ENCODE measurements at places on chromosomes 6 and 20. TPM values are rescaled to one million over a fixed set of nuclear protein-coding genes. Genes with fewer than 3 reads are reported as not detected.

Gene SEMG2
- not detected for polyA plus RNA-seq

Gene EDN1
- 10.1 TPM for polyA plus RNA-seq

GRCh38 chr6:135605278-135605790 lies 107.8 kb upstream of the AHI1 start:
- no peaks in the 10 kb centered on the region for H3K27me3 ChIP-seq
- no peak overlapping the region for H3K4me3 ChIP-seq
- DNase-seq = no peak
- no peak overlapping the region for H3K27ac ChIP-seq

DNA sequence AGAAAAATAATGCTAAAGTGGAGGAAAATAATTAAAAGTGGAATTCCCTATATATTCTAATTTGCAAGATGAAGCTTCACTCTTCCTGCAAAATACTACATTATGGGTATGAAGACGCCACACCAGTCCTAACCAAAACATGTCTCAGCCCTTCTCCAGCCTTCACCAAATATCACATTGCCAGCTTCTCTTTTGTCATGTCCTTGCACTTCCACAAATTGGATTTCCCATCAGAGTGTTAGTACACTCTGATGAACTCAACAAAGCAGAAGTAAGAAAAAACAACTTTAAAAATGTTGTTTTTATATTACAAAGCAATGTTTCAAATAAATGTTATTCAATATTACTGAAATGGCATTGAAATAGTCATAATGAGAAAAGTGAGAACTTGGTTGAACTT lies 62.4 kb upstream of the RNF146 start:
- peaks cover 2% of the 10 kb centered on the region for H3K27me3 ChIP-seq
- H3K27ac ChIP-seq = no peak overlapping the region
- no peaks in the 10 kb centered on the region for H3K4me1 ChIP-seq

- DNase-seq = no peak
- H3K36me3 ChIP-seq = no peaks in the 10 kb centered on the region
- H3K4me3 ChIP-seq = no peak overlapping the region
- H3K4me1 ChIP-seq = no peaks in the 10 kb centered on the region
These were observed 185.6 kb upstream of the RREB1 start for GRCh38 chr6:6922166-6922565.

Gene GRIK2
- polyA plus RNA-seq = 0.27 TPM

GRCh38 chr6:72649032-72649984 lies 27.4 kb downstream of the KCNQ5 start:
- no peaks in the 10 kb centered on the region for H3K27me3 ChIP-seq
- H3K36me3 ChIP-seq = no peaks in the 10 kb centered on the region
- no peak overlapping the region for H3K4me3 ChIP-seq
- no peak overlapping the region for H3K27ac ChIP-seq
- no peaks in the 10 kb centered on the region for H3K4me1 ChIP-seq
